ENCODE measurements at places on chromosomes 2 and 18. TPM values are rescaled to one million over a fixed set of nuclear protein-coding genes. Genes with fewer than 3 reads are reported as not detected.

The G6PC2 gene
- not detected for total RNA-seq

The CSRNP3 gene
- total RNA-seq = 0.13 TPM

- DNase-seq = peak; percentile 54
Measured at GRCh38 chr2:210955591-210955990, 399.2 kb downstream of the CPS1 start.

GRCh38 chr2:167122389-167122788 is 234.1 kb downstream of the XIRP2 start:
- no peak for DNase-seq

GRCh38 chr2:115738111-115738510 is 1295.7 kb downstream of the DPP10 start:
- DNase-seq = no peak

- DNase-seq = peak; percentile 16
Measured at GRCh38 chr2:71277536-71278103, 50.7 kb upstream of the PAIP2B start.

DNA sequence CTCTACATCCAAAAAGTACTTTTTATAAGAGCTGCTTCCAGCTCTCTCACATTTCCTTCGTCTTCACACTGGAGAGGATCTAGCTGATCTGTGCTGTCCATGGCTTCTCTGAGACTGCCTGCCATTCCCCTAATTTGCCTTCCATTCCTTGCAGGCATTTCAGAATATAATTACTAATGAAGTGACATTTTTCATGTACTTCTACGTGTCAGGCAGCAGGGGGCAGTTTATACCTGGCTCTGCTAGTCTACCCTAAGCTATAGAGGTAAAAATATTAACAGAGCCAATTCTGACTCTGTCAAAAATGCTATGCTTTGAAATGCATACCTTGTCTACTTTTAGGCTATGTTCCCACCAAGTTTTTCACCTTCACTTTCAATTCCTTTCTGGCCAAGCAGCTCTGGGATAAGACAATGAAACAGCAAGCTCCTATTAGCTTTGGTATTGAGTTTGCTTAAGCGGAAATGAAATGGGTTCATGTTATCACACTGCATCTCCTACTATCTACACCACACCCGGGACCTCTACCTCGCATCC is 81.9 kb downstream of the MEP1B start:
- peak; percentile 55 for DNase-seq

- no peak for DNase-seq
Measured at GRCh38 chr2:234950435-234950729, 1.4 kb upstream of the SH3BP4 start.

DNA sequence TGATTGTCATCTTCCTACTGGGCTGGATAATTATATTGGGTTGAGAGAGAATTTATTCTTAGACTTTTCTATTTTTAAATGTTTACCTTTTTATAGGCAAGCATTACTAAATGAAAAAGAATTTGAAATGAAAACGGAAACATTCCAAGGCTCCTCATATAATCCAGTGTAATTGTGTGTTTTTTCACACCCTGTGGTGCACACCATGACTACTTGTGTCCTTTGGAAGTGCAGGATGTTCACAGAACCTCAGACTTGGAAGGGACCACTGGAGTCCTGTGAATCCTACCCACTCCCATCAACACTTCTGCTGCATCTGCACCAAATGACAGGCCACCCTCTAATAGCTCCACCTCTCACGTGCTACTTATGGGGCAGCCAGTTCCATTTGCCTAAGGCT is 48.0 kb downstream of the NAT8 start:
- no peak for DNase-seq

- DNase-seq = peak; percentile 87
Measured at GRCh38 chr2:206798000-206798399, 32.6 kb downstream of the FASTKD2 start.

DNA sequence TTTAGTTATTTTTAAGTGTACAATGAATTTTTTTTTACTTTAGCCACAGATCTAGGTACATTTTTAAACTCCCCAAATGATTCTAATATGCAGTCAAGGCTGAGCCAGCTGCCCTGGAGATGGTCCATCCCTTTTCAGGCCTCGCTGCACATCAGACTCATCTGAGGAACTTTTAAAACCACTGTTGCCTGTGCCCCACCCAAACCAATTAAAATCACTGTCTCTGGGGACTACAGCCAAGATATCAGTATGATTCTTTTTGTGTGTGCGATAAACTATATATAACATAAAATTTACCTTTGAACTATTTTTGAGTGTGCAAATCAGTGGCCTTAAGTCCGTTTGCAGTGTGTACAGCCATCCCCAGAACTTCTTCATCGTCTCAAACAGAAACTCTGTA is 9.1 kb upstream of the MALT1 start:
- DNase-seq = no peak

DNA sequence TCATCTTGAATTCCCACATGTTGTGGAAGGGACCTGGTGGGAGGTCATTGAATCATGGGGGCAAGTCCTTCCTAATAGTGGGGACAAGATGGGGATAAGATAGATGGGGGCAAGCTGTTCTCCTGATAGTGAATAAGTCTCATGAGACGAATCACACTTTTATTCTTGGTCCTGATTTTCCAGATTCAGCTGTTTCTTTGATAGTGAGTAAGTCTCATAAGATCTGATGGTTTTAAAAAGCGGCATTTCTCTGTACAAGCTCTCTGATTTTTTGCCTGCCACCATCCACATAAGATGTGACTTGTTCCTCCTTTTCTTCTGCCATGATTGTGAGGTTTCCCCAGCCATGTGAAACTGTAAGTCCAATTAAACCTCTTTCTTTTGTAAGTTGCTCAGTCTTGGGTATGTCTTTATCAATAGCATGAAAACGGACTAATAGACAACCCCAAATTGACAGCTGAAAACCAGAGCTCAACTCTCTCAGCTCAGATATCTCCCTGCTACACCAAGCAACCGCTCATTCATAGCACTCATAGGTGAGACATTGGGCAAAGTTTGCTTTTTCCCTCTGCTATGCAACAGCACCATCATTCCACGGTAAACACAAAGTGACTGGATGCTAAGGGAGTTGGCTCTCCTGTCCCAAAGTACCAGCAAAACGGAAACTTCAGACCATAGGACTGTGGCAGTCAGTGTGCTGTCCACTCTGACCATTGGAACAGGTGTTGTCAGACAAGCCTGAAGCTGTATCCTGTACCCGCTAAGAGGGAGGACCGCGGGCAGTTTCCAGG is 44.9 kb upstream of the TBC1D8 start:
- no peak for DNase-seq
